ENCODE measurements at places on chromosomes 3 and 15.

- no peak for DNase-seq
Measured at GRCh38 chr3:52429031-52429430, 15.9 kb downstream of the SEMA3G start.

- no peak for DNase-seq
Measured at GRCh38 chr3:44430466-44430865, 47.0 kb downstream of the ZNF445 start.

- DNase-seq, result peak; percentile 15
Measured at GRCh38 chr3:149339931-149340309, 6.5 kb upstream of the TM4SF18 start.

DNA sequence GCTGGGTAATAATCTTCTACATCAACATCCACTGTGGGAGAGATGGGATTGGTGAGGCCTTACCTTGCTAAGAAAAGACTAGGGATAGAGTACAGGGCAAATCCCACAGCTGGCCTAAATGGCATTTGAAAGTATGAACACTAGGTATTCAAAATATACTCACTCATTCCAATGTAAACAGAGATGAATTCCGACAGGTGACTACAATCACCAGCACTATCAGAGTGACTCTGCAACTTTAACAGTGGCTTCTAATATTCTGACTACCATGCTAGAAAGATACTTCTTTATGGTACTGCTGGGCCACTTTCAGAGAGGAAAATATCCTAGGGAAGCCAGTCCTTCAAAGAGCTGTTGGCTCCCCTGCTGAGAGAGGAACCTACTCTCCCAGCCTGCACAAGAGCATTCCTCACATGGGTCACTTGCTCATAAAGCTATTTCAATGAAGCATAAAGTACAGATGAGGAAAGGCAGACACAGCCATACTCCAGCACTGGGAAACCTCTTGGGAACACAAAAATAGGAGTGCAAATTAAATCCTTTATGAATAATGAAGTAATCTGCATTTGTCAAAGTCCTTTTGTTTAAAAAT, 21.5 kb upstream of the MAN2C1 start:
- DNase-seq, result no peak

- no peak for DNase-seq
Measured at GRCh38 chr3:42780892-42781700, 8.0 kb upstream of the CCDC13 start.

GRCh38 chr3:58496206-58496857, 4.4 kb downstream of the KCTD6 start:
- no peak for DNase-seq

DNA sequence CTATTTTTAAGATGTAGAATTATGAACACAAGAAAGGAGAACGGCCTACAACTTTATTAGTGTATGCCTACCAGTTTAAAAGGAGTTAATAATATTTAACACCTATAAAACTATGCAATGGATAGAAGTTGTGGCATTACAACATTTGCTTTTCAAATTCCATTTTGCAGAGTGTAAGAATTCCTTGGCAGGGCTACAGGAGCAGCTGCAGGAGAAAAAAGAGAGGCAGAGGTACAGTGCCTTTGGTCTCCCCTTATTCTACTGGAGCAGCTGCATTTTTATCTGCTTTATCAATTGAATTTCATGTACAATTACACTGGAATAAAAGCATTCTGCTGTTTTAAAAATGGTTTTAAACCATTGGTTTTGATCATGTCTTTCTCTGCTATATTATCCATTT, 145.7 kb upstream of the KCNH8 start:
- DNase-seq, result no peak

DNA sequence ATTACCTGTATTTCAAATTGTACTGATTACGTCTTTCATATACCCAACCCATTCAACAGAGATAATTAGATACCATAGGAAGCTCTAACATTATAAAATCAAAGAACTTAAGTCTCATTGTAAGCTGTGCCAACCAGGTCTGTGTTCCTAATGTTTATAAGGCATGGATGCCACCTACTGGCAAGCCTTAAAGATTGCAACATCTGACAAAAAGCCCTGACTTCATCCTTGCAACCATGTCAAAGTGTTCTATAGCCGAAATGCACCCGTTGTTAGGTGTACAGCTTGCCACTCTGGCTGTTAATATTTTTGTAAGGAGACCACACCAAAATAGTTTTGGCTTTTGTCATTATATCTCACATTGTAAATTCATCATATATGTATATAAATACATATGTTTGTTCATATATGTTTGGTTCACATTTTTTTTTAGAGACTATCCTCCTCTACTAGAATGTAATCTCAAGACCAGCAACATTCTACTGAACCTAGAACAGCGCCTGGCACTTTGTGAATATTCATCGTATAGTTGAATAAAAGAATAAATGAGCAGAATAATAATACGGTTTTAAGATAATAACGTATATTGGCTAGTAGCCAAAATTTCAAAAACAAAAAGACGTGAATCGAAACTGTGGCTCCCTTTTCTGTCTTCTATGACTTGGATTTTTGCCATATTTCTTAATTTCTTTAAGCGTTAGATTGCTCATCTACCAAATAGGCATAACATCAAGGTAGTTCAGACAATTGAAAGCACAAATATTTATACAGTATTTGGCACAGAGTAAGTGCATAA, 258.1 kb downstream of the TBL1XR1 start:
- no peak for DNase-seq

- no peak for DNase-seq
Measured at GRCh38 chr3:52978109-52978754, 67.6 kb downstream of the SFMBT1 start.

DNA sequence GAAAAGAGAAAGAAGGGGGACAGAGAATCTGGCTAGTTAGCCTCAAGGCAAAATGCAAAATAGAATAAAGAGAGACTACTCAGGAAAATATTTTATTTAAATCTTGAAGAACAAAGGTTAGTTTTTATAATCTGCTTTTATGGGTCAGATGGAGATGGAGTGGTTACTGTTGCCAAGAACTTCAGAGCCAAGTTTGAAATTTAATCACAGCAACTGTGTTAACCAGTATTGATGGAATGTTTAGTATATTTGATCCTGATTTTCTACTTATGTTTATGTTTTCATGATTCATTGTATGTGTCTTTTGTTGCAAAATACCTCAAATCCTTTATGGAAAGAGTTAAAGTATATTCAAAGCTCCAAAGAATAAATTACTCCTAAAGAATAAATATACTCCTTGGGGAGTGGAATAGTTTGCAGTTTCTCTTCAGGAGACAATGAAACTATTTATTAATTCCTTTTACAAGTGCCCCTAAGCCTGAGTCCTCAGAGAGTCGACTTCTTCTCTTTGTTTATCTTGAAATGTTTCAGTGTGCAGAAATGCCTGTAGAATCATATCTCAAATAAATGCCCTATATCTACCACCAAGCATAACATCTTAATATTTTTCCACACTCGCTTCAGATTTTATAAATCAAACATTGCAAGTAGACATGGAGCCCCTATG, 60.9 kb upstream of the THSD4 start:
- no peak for DNase-seq

DNA sequence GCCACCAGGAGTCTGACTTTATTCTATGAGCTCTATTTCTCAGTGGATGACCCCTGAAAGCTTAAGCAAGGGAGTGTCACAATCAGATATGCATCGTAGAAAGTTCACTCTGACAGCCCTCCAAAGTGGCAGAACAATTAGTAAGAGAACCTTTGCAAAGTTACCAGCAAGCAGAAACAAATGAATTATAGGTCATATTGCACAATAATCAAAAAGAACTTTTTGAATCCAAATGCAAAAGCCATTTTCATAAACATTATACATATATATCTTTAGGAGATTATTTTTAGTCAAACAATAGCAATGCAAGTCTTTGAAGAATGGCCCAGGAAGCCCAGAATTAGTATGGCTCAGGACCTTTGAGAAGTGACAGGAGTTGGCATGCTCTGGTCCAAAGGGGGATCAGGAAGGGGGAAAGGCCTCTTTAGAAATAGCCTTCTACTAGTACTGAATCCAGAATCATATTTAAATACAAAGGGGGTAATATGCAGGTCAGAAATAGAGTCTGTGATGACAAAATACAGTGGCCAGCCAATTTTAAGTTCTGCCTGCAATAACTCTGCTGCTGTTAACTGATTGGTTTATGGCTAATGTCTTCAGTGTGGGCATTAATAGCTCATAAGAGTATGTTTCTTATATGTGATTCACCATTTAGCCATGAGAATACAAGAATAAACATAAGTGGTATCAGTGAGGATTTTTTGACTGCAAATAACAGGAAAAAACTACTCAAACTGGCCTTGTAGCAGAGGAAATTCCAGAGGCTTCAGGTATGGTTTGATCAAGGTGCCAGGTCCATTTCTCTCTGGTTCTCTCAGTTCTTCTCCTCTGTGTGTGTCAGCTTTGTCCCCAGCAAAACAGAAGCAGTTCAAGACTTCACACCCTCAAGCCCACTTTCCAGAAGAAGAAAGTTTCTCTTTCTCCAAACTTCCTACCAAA, 17.0 kb upstream of the ITGB5 start:
- no peak for DNase-seq

GRCh38 chr15:29386523-29386922, 116.9 kb upstream of the NSMCE3 start:
- no peak for DNase-seq

DNA sequence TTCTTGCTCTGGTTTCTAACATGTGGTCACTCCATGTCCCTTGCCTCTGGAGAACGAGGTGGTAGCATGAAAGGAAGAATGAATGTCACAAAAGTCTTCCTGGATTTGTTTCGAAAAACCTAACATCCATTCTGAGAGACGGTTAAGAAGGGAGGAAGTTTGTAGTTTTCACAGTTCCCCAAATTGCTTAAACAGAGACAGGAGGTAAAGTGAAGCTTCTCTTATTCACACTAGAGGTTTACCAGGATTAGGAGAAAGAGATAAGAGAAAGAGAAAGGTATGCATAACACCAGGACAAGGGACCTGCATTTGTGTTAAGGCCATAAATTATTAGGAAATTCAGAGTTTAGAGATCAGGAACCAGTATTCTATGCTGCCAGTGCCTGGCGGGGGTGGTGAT, 228.1 kb downstream of the CPNE4 start:
- DNase-seq, result no peak

DNA sequence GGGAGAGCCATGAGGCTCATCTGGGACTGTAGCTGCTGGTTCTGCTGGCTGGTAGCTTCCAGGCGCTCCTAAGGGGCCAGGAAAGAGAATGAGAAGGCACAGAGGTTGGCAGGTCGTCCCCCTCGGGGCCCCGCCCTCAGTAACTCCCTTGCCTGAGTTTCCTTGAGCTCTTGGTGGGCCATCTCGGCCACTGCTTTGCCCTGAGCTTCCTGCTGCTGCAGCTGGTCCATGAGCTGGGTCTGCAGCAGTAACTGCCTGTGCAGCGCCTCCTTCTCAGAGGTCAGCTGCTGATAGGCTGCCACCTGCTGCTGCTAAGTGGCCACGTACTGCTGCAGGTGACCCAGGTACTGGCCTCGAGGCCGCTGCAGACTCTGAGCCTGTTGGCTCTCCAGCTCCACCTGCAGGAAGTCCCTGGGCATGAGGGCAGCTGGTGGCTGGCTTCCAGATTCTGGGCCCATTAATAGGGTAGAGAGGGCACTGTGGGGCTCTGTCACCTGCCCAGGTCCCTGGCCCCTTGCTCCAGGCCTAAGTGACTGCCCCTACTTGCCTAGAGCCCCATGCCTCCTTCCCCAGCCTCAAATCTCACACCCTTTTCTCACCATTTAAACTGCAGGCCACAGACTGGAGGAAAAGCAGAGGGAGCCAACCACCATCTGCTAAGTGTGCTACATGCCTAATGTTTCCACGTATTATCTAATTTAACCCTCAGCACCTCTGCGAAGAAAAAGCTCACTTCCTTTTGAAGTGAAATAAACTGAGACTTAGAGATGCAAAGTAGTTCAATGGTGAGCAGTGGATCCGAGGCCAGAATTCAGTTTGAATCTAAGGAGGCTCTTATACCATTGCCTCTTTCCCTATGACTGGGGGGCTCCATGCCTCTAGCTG, 10.8 kb upstream of the VPS33B start:
- no peak for DNase-seq

GRCh38 chr15:66900586-66901310, 164.7 kb upstream of the SMAD3 start:
- DNase-seq, result no peak

DNA sequence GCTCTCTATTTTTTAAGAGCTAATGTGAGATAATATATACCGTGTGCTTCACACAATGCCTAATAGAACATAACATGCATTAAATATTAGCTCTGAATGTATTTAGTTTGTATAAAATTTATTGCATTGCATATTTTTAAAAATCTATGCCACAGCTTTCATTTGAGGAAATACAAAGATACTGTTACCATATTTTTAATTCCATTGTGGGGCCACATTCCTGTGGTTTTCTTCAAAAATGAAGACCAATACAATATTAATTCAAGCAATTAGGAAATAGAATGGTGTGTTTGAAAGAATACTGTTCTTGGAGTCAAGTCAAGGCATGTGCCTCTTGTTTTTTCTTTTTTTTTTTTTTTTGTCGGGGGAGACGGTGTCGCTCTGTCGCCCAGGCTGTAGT, 95.4 kb upstream of the CADPS start:
- DNase-seq, result no peak

DNA sequence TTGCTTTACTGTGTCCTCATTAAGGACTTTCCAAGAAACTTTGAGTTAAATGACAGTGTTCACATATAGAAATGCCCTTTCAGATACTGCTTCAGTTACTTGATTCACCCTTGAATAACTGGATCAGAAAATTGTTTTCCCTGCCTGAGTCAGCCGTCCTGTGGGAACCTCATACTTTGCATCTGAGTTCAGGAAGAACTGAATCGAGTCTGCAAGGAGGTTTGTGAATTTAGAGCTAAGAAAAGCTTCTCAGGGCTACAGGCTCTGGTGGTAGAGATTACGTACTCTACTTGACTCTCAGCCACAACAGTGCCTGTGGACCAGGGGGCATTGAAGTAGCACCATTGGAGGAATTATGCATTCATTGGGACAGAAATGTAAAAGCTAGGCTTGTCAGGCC, 252.4 kb upstream of the C2CD4B start:
- no peak for DNase-seq

- DNase-seq, result no peak
Measured at GRCh38 chr15:69505956-69506556, 53.4 kb downstream of the RPLP1 start.

GRCh38 chr3:8678751-8679150, 34.2 kb upstream of the SSUH2 start:
- DNase-seq, result no peak

DNA sequence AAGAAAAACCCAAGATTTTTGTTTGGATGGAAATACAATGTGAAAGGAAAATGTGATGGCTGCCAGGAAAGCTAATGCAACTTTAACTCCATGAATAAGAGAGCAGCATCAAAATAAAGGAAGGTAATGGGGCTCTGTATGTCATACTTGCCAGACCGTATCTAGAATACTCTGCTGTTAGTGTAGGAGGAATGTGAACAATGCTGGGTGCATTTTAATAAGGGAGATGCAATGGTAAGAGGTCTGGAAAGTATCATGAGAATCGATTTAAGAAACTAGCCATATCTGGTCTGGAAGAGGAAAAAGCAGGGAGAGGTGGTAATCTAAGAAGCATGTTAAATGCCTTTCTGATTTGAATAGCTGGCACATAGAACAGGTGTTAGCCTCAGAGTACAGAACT, 239.6 kb downstream of the GBE1 start:
- no peak for DNase-seq

DNA sequence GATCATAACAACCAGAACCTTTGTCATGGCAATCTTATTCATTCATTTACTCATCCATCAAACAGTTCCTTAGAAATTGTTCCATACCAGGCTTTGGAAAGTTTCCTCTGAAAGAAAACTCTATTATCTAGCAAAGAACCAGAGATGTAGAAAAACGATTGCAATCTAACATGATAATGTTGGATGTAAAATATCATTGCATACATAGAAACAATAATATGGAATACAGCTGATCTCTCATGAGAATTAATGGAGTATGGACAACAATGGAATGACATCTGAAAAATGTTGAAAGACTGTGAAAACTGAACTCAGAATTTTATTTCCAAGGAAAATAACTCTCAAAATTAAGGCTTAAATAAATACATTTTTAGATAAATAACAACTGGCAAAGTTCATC, 665.4 kb downstream of the NLGN1 start:
- DNase-seq, result no peak

All from esophagus squamous epithelium (tissue), 5 donors.